ENCODE measurements at places on chromosomes 5 and 9.

DNA sequence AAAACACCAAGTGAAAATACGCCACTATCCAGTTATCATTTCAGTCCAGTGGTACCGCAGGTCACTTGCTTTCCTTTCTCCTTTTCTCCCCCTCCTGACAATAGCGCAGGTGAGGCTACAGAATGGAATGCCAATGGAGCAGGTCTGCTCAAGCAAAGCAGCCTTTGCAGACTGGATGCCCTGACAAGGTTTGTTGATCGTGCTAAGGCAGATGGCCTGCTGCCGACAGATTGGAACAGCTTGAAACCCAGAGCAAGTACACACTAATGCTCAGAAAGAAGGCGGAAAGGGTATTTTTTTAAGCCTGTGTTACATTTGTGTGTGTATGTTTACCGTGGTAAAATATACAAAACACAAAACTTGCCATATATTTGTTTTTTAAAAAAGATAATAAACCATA, 19.4 kb downstream of the SPACA9 start:
- DNase-seq = no peak

GRCh38 chr5:68540798-68541590, 325.4 kb downstream of the PIK3R1 start:
- no peak for DNase-seq

DNA sequence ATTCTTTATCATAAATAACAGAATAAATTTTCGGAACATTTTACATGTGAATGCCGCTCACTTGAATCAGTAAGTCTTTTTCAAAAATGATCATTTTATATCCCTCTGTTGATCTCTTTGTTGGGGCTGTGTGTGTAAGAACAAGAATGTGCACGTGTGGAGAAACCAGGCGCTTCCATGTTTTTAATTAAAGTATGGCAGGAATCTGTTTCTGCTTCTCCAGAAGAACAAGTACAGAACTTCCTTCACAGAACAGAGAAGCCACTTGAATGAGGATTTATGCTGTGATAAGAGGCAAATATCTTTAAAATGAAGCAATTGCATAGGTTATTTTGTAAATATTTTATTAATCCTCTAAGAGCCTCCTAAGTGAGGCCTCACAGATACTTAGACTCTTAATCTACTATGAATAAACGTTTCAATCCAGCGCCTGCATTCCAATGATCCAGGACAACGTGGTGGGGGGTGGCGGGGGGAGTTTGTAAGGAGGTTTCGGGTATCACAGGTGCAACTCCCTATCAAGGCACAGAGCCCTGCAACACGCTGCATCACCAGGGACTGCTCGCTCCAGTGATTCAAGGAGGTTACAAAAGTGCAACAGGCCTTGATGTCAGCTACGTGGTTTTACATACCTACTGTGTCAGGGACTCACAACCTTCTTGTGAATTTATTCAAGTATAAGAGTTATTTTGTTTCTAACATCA, 409.2 kb downstream of the BNC2 start:
- no peak for DNase-seq

GRCh38 chr5:41277476-41278245, 64.3 kb upstream of the C6 start:
- no peak for DNase-seq

GRCh38 chr9:92807757-92808725, 43.4 kb upstream of the BICD2 start:
- peak; percentile 45 for DNase-seq

DNA sequence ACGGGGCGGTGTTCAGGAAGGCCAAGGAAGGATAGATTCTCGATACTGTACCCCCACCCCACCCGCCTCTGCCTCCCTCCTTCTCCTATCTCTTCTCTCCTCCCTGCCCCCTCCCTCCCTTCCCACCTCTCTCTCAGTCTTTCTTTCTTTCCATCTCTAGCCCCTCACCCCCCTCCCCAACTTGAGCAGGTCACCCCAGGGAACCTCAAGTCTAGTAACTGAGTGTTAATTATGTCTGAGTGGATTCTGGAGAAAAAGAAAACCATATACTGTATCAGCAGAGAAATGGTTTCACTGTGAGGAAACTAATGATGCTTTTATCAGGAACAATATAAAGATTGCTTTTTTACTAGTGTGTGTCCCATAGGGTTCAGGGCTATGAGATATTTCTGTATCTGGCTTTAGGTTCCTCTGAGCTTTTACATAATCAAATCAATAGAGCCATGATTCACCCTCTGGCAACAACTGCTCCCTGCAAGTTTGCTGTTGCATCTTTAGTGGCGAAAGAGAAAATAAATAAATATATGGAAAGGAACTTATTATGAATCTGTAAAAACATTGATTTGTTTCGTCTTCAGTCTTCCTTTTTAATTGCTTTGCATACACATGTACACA, 639.7 kb downstream of the CCDC171 start:
- no peak for DNase-seq

DNA sequence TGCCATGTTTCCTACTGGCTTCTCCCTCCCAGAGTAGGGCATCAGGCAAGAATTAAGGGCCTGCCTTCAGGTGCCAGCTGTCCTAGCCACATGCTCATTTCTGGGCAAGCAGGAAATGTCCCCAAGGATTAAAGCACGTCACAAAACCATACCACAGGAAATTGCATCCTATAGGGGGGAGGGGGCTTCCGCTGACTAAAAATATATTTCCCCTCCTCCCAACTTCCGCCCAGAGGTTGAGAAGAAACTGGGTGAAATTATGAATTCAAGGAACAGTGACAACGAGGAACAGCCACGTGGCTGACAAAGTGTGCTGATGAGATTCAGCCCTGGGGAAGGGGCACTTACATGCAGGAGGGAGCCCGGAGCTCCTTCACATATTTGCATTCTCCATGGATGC, 4.1 kb downstream of the HBEGF start:
- no peak for DNase-seq

GRCh38 chr5:156481741-156482140, 154.8 kb downstream of the SGCD start:
- DNase-seq = peak; percentile 43

DNA sequence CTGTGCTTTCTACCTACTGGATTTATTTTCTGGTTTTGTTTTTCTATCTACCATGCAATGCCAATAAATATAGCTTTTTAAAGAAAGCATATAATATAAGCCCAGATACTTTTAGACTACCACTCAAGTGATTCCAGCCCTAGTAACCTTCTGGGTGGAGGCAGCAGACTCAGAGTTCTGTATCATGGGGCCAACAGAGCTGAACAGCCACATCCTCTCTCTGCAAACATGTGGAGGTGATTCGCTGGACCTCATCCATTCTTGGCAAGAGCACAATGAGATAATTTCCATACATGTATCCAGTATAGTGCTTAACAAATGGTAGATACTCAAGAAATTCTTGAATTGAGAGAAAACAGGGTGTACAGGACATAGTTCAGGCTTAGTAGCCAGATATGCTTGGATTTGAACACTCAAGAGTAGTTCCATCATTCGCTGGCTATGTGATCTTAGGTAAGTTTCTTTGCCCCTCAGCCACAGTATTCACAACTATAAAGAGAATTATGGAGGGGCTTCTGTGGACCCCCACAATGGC, 124.5 kb downstream of the ASTN2 start:
- no peak for DNase-seq

DNA sequence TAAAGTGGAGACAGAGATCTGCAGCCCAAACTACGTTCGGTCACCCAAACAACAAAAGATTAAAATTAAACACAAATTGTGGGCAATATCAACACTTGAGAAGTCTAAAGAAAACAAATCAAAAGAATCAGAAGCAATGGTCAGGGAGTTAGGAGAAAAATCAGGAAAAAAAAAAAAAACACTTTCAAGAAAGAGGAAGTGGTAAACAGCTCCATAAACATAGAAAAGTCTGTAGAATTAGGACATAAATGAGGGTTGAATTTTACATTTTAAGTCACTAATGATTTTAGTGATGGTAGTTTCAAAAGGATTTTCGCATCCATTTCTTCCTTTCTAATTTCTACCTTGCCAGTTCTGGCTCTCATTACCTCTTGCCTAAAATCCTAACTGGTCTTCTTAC, 10.1 kb downstream of the RNF145 start:
- DNase-seq = no peak

DNA sequence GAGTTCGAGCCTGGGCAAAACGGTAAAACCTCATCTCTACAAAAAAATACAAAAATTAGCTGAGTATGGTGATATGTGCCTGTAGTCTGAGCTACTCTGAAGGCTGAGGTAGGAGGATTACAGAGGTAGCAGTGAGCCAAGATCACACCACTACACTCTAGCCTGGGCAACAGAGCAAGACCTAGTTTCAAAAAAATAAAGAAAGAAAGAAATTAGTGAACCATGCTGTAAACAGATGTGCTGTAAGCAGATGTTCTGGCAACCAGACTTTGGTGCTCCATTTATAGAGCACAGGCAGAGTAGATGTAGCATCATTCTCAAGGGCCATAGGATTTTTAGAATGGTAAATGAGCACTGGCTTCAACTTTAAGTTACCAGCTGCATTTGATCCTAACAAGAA, 115.4 kb downstream of the ST8SIA4 start:
- DNase-seq = no peak

DNA sequence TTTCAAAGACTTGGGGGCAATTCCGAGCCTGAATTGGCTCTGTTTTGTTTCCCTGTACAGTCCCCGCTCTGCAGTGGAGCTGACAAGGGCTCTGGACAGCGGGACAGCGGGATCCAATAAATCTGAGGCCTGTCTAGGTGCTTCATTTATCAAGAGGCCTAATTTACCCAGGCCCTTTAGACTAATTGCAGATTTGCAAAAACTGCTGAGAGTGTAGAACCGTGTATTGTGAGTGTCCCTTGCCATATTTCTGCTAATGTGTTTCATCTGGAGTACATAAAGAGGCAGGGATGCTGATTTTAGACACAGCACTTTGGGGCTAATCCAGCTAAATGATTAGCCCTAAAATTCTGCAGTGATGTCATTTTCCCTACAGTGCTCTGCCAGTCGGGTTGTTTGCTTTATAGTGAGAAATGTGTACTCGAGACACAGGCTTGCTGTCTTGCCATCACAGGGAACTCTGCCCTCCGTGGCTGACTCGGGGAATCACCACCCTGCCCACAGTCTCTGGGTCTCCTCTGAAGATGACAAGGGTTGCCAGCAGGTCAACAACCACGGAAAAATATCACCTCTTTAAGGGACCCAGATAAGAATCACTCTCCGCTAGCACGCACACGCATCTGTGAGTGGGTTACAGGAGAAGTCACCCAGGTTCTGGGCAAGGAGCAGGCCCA, 592.0 kb downstream of the BNC2 start:
- DNase-seq = no peak

DNA sequence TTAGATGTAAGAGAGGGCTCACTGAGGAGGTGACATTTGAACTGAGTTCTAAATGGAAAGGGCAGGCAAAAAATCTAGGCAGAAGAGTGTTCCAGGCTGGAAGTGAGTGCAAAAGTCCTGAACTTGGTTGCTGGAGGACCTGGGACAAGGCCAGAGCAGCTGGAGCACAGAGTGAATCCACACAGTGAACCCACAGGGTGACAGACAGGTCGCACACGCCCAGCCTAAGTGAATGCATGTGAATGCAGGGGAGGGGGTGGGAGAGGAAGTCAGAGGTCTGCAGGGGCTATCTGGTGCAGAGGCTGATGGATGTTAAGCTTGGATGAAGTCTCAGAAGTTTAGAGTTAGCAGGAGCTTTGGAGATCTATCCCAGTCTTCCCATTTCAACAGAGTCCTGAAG, 556 bp upstream of the TTF1 start:
- no peak for DNase-seq

DNA sequence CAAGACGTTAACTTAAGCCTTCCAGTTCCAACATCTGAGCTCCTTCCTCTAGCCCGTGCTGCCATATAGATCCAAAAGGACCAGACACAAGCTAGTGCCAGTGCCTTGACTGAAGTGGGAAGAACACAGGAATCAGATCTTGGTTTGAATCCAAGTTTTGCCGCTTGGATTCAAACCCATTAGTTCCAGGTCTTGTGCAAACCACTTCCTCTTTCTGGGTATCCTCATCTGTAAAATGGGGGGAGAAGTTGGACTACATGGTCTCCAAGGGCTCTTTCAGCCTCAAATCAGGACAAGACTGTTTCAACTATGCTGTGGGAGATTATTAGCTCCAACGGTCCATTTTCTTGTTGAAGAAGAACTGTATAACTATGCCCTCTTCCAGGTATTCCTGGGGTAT, 32.6 kb downstream of the TTLL11 start:
- DNase-seq = no peak

DNA sequence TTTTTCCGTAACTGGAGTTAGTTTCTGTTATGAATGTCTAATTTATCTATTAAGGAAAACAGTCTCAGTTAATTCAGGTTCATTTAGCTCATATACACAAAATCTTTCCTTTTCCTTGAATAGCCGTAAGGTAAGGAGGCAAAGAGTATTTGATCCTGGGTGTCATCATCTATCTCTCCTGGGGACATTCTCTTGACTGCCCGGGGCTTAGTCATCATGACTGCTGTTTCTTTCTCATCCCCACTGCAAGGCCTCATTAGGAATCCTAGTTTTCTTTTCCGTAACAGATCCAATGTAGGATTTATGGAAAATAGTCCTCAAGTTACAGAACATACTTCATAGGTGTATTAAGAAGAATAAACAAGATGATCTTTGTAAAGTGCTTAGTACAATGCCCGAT, 134.9 kb upstream of the CHD1 start:
- no peak for DNase-seq

DNA sequence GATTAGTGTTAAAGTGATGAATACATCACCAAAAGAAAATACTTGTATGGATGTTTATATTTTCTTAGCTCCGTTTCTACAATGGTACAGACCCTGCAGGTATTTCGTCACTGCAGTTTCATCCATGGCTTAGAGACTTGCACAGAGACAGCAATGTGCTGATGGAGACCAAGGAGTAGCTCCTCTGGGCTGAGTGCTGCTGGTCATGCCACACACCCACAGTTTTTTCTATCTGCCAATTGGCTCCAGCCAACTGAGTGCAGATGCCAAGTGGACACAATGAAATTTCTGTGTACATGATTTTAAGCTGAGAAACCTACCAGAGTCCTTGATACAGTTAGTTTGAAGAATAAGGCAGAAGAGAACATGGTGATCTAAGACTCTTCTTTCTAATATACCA, 145.9 kb upstream of the ADCY2 start:
- DNase-seq = peak; percentile 22

- peak; percentile 88 for DNase-seq
These were observed 192.7 kb downstream of the GNA14 start for GRCh38 chr9:77455312-77455927.

DNA sequence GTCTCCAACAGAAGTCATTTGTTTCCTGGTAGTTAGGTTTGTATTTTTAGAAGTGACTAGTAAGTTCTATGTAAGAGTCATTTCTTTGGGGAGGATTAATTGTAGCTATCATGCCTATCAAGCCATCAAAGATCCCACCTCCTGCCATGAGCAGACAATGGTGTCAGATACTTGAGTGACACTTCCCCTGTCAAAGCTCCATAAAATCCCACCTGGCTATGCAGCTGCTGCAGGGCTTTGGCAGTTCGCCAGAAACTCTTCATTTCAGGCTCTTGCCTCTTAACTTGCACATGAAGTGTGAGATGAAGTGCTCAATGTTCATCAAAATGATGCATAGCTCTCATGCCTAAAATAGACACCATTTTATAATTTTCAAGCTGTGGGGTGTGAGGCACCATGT, 312.1 kb downstream of the CDH12 start:
- peak; percentile 94 for DNase-seq

GRCh38 chr5:74631081-74631953, 9.2 kb downstream of the ENC1 start:
- peak; percentile 47 for DNase-seq

Data from NCI-H82 (cell line).